ENCODE measurements at places on chromosomes 7 and 10.

GRCh38 chr10:74104996-74105395 lies 45.6 kb downstream of the AP3M1 start:
- no peak for DNase-seq

DNA sequence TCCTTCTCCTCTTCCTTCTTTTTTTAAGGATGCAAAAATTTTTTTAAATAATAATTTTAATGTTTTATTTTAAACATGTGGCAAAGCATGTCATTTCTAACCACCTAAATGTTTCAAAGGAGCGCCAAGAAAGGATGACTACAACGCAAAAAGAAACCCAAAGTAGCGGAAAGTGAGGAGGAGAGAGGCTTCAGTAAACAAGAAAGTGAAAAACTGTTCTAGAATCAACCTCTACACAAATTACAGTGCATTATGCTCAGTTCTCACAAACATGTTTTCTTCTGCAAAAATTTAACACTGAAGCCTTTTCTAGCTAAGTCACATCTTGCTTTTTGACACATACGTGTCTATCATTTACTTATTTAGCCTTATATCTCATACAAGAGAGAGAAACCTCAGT lies 948.6 kb downstream of the GATA3 start:
- DNase-seq: no peak

DNA sequence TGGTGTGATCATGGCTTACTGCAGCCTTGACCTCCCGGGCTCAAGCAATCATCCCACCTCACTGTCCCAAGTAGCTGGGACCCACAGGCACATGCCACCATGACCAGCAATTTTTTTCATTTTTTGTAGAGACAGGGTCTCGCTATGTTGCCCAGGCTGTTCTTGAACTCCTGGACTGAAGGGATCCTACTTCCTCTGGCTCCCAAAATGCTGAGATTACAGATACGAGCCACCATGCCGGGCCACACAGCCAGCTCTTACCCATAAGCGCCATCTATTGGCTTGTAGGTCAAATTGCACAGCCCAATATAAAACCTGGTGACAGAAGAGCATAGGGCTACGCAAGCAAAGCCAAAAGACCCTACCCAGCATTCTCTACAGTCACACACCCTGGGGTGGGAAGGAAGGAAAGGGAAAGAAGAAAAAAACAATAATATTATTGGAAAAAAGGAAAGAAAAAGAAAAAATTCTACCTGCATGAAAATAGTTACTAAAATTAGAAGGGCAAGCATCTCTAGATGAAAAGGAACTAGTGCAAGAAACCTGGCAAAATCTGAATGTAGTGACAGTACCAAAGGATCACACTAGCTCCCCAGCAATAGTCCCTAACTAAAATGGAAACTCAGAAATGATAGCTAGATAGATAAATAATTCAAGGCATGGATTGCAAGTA lies 29.4 kb upstream of the AMPH start:
- peak; percentile 9 for DNase-seq

DNA sequence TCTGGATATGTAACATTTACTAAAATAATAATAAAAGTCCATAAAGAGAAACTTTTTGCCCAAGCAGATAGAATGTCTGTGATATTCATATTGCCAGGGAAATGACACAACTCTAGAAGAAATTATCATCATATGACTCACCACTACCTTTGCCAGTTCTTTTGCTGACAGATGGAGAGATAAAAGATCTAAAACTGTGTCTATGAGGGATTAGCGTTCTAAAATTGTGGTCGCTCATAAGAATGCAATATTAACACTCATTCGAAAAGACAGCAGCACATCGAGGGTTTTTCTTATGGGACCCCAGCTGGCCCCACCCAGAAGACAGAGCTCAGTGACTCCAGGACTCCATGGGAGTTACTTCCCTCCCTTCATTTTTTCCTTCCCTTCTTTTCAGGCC lies 16.6 kb upstream of the LANCL2 start:
- no peak for DNase-seq

DNA sequence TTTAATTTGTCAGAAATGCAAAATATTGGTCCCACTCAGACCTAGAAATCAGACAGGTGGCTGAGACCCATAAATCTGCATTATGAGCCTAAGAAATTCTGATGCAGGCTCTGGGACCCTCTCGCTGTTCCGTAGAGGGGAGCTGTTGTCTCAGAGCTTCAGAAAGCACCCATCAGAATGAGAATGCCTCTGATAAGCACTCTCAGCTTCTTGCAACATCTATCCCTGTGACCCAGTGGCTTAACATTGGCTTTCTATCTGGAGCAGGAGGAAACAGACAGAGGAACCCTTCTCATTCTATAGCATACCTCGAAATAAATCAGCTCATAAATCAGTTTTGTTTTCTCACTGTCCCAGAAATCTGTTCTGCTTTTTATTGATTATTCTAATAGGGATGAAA lies 184.6 kb upstream of the SP4 start:
- no peak for DNase-seq

- DNase-seq: no peak
These were observed 57.1 kb upstream of the PDGFA start for GRCh38 chr7:576524-577277.

DNA sequence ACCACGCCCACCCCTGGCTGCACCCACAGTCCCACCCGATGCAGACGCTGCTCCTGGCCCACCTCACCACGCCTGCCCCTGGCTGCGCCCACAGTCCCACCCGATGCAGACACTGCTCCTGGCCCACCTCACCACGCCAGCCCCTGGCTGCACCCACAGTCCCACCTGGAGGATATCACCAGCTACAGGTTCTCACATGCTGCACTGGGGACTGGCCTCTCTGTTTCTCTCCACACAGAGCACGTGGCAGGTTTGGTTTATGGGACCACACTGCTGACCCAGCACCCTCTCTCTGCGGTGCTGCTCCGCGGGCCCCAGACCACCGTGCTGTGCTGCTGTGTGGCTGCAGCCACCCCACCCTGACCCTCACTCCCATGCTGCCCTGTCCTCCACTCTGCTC lies 120.9 kb downstream of the VIPR2 start:
- DNase-seq: no peak

- no peak for DNase-seq
These were observed 37.5 kb downstream of the PRLHR start for GRCh38 chr10:118557946-118558345.

- DNase-seq: no peak
These were observed 9.7 kb downstream of the ZSCAN21 start for GRCh38 chr7:100059251-100059739.

- no peak for DNase-seq
These were observed 5.1 kb upstream of the DMBT1 start for GRCh38 chr10:122555442-122555841.

- DNase-seq: no peak
These were observed 127.1 kb upstream of the SVIL start for GRCh38 chr10:29761916-29762315.

- DNase-seq: no peak
These were observed 35.8 kb upstream of the PIP4K2A start for GRCh38 chr10:22750131-22750530.

DNA sequence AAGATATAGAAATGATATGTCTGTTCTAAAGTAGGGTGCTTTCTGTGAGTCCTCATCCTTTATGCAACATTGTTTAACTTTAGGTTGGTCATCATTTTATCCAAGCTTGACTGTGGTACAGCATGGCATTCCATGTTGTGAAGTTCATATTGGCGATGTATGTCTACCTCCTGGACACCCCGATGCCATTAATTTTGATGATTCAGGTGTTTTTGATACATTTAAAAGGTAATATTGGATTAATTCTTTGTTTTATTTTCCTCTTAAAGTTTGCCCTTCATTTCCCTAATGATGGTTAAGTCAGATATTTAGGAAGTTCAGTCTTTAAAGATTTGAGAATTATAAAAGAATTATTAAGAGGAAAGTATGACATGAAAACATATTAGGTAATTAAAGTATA lies 21.3 kb downstream of the HBP1 start:
- DNase-seq: no peak

GRCh38 chr10:127944256-127944655 lies 37.4 kb downstream of the PTPRE start:
- DNase-seq: no peak
